ENCODE measurements at places on chromosomes 4 and X.
A peak's percentile ranks its signal among the peaks of the same experiment; 100 is the strongest.

DNA sequence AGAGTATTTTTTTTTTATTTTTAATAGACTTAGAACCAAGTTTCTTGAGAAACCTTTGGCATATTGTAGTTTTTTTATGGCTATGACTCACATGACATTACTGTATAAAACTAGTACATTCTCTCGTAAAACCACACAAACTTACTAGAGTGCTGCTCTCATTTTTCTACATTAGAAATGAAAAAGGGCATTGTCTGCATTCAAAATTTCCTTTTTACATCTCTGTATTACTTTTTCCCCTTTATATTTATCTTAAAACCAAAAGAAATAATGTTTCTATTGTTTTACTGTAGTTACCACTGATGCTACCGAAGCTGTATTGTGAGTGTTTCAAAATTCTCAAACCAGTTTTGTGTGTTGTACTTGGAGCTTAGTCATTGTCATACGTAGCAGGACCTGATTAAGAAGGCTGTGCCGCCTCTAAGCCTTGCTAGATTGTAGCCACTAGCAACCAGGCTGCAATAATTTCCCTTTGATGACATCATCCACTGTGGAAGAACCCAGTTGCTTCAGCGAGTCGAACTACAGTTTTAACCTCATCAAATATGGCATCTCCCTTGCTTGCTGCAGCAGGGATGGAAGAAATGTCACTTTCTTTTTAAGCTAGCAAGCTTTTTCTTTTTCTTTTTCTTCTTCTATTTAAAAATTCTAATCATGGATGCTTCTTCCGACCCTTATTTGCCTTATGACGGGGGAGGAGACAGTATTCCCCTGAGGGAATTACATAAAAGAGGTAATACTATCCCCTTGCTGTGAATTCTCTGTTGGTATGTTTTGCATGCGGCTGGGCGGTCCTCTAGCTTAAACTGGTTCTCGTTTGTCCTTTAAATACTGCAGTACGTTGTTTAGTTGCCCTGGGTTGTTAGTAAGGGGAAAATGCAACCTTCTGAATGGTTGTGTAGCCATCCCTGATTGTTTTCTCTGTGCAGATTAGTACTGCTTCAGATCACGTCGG, 39.6 kb downstream of the CLCN3 start:
- DNase-seq: peak; percentile 80

DNA sequence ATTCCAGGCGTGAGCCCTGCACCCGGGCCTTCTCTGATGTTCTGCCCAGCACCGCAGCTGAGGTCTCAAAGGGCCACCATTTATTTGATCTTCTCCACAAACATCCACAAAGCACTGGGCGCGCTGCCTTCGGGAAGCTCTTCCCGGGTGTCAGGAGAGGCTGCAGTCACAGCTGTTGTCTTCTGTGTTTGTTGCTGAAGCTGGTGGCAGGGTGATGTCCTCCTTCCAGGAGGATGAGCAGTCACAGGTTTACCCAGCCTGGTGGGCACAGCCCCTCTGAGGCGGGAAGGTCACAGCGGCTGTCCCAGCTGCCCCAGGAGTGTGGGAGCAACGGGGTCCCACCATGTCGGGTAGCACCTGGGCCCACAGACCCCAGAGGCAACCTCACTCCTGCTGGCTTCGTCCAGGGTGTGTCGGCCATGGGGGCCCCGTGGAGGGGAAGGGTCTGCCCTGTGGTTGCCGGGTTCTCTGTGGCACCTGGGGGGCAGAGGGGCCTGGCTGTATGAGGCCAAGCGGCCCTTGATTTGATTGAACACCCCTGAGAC, 27.6 kb downstream of the FGFRL1 start:
- DNase-seq: no peak

DNA sequence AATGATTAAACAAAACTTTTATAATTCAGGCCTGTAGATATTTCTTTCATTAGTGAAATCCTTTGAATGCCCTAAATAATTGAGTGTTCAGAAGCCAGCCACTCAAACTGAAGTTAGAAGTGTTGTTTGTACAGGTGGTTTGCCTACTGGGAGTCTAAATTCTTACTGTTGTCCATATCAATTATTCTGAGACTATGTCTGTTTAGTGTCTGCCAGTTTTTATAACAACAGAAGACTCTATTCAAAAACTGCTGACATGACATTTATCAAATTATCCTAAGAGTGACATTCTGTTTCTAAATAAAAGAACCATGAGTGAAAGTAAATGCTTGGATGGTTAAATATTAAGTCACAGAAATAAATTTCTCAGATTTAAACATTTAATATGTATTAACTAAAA, 375.1 kb downstream of the FAT4 start:
- DNase-seq: no peak

- peak; percentile 36 for DNase-seq
Measured at GRCh38 chr4:53861856-53862610, 202.4 kb downstream of the CHIC2 start.

Data from heart left ventricle (tissue), 16 donors.